ENCODE measurements at places on chromosomes 11 and 22. TPM values are rescaled to one million over a fixed set of nuclear protein-coding genes. Genes with fewer than 3 reads are reported as not detected.

Gene LMNTD2
- total RNA-seq: 2.3 TPM

Gene ISX
- total RNA-seq: not detected

Gene HPX
- 0.83 TPM for total RNA-seq

Gene OR8G1
- not detected for total RNA-seq

Gene TSSK2
- total RNA-seq: not detected
